Natural killer cell (primary cell): ENCODE measurements at places on chromosomes 3 and 15.

DNA sequence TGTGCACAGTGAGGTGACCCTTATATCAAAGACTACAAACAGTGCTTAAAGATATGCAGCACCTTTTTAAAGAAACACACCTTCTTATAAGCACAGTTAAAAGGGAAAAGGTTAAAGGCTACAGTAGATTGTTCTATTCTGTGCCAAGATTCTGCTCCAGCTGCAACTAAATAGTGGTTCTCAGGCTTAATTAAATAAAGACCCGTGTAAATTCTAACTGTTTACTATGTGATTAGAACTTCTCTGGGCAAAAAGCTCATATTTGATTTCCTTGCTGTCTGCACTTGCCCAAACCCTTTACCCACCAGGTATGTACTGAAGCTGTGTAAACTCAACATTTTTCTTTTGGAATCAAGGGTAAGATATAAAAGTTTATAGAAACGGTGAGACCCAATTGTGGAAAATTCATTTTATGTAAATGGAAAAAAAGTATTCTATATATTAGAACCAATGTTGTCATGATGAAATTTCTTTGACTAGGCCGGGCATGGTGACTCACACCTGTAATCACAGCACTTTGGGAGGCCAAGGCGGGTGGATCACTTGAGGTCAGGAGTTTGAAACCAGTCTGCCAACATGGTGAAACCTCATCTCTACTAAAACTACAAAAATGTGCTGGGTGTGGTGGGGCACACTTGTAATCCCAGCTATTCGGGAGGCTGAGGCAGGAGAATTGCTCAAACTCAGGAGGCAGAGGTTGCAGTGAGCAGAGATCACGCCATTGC lies 230.6 kb downstream of the MECOM start:
- H3K27ac ChIP-seq: no peak overlapping the region
- no peak for DNase-seq
- H3K4me1 ChIP-seq: no peaks in the 10 kb centered on the region
- no peaks in the 10 kb centered on the region for H3K27me3 ChIP-seq

DNA sequence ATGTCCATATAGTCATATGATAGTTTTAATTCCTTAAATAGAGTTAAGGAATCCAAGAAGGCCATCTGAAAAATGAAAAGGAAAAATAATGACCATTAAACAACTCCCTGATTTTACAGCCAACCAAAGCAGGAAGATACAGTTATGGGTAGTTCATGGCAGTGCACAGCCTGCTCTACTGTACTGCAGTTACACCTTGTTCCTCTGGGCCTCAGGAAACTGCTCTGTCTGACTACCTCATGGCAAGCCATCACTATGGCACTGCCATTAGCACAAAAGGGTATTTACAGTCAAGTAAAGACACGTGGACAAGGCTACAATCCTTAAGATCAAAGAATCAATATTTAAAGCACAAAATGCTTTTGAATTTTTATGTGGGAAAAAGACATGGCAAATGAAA lies 19.5 kb downstream of the SECISBP2L start:
- H3K36me3 ChIP-seq: peaks cover 28% of the 10 kb centered on the region
- DNase-seq: no peak
- no peaks in the 10 kb centered on the region for H3K4me1 ChIP-seq
- H3K27ac ChIP-seq: no peak overlapping the region
- no peak overlapping the region for H3K4me3 ChIP-seq
- H3K27me3 ChIP-seq: no peaks in the 10 kb centered on the region

DNA sequence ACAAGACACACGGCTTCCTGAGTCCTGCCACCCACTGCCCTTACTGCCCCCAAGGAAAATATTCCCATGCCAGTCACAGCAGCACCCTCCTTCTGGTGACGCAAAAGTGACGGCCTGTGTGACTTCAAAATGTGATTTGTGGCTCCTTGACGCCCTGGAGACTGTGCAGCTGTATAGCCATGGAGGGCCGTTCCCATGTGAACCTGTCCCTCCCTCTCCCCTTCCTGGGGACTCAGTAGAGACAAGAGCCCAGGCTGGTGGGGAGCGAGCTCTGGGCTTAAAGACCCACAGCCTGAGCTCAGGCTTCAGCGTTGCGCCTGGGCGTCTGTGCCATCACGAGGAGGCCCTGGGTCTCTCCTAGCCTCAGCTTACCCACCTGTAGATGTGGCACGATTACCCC lies 78.2 kb downstream of the TOP2B start:
- H3K27me3 ChIP-seq: no peaks in the 10 kb centered on the region
- no peak overlapping the region for H3K27ac ChIP-seq
- H3K4me1 ChIP-seq: no peaks in the 10 kb centered on the region
- DNase-seq: no peak

GRCh38 chr3:41893977-41894376 lies 67.9 kb downstream of the ULK4 start:
- H3K4me1 ChIP-seq: no peaks in the 10 kb centered on the region
- H3K27ac ChIP-seq: no peak overlapping the region
- no peaks in the 10 kb centered on the region for H3K27me3 ChIP-seq
- no peaks in the 10 kb centered on the region for H3K36me3 ChIP-seq
- DNase-seq: peak; percentile 64
- H3K4me3 ChIP-seq: no peak overlapping the region

- no peak overlapping the region for H3K27ac ChIP-seq
- no peak overlapping the region for H3K4me3 ChIP-seq
- H3K27me3 ChIP-seq: no peaks in the 10 kb centered on the region
- no peaks in the 10 kb centered on the region for H3K4me1 ChIP-seq
These were observed 598.5 kb downstream of the PDCD6IP start for GRCh38 chr3:34396956-34397355.

GRCh38 chr3:170144437-170144843 lies 37.1 kb downstream of the PHC3 start:
- DNase-seq: no peak
- H3K4me3 ChIP-seq: no peak overlapping the region
- no peaks in the 10 kb centered on the region for H3K4me1 ChIP-seq
- H3K27me3 ChIP-seq: no peaks in the 10 kb centered on the region

- H3K36me3 ChIP-seq: no peaks in the 10 kb centered on the region
- peak; percentile 65 for DNase-seq
- peaks cover 25% of the 10 kb centered on the region for H3K4me1 ChIP-seq
- no peaks in the 10 kb centered on the region for H3K27me3 ChIP-seq
These were observed 156.5 kb downstream of the PGPEP1L start for GRCh38 chr15:98850961-98851572.

DNA sequence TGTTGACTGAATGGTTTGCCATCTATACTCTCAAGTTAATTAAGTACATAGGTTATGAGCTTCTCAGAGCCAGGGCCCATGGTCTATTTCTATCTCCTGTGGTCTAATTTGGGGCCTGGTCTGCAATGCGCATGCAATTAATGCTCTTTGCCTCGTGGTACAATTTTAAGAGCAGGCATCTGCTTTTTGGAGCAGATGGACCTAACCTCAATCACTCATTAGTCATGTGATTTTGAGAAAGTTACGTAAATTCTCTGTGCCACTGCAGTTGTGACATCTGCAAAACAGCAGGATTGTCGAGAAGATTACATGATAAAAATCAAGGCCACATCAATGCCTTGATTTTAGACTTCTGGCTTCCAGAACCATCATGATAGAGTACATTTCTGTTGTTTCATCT lies 543.7 kb upstream of the ADAMTS9 start:
- no peak for DNase-seq
- H3K27me3 ChIP-seq: no peaks in the 10 kb centered on the region
- no peaks in the 10 kb centered on the region for H3K4me1 ChIP-seq

GRCh38 chr15:99556578-99556977 lies 9.2 kb upstream of the MEF2A start:
- no peak overlapping the region for H3K27ac ChIP-seq
- no peak overlapping the region for H3K4me3 ChIP-seq
- no peaks in the 10 kb centered on the region for H3K36me3 ChIP-seq
- no peak for DNase-seq

GRCh38 chr3:116200956-116201690 lies 244.2 kb downstream of the LSAMP start:
- no peaks in the 10 kb centered on the region for H3K36me3 ChIP-seq
- H3K27ac ChIP-seq: no peak overlapping the region
- no peaks in the 10 kb centered on the region for H3K27me3 ChIP-seq
- H3K4me3 ChIP-seq: no peak overlapping the region
- no peak for DNase-seq
- no peaks in the 10 kb centered on the region for H3K4me1 ChIP-seq

GRCh38 chr3:3589715-3590130 lies 209.5 kb upstream of the LRRN1 start:
- H3K4me1 ChIP-seq: no peaks in the 10 kb centered on the region
- H3K4me3 ChIP-seq: no peak overlapping the region
- DNase-seq: peak; percentile 17
- H3K36me3 ChIP-seq: no peaks in the 10 kb centered on the region
- no peaks in the 10 kb centered on the region for H3K27me3 ChIP-seq
- peak overlapping the region; percentile 27 for H3K27ac ChIP-seq

DNA sequence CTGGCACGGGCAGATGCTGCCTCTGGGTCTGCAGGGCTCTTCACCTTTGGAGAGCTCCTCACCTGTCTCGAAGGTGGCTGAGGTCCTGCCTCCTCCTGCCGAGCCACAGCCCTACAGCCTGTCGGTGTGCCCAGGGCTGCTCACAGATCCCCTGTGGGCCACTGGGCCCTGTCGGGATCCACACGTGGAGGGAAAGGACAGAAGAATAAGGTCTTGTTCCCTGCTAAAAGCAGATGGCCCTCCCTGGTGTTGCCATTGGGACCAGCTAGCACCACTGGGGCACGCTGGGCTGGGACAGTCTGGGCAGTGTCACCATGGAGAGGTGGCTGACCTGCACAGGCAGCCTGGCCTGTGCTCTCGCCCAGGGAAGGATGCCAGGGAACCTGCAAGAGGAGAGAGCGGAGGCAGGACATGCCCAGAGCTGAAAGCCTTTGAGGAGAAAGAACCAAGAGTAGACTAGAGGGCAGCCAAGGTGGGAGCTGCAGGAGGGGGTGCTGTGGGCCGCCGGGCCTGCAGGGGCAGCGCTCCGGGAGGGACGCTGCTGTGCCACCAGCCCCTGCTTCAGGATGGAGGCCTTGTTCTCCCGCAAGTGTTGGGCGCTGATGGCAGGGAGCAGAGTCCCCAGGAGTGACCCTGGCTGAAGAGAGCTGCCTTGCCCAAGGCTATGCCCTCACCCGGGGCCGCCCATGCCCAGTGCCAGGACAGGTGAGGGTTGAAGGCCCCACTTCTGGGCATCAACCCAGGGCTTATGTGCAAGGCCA lies 210.2 kb downstream of the XXYLT1 start:
- no peaks in the 10 kb centered on the region for H3K27me3 ChIP-seq
- H3K36me3 ChIP-seq: no peaks in the 10 kb centered on the region
- no peak for DNase-seq

DNA sequence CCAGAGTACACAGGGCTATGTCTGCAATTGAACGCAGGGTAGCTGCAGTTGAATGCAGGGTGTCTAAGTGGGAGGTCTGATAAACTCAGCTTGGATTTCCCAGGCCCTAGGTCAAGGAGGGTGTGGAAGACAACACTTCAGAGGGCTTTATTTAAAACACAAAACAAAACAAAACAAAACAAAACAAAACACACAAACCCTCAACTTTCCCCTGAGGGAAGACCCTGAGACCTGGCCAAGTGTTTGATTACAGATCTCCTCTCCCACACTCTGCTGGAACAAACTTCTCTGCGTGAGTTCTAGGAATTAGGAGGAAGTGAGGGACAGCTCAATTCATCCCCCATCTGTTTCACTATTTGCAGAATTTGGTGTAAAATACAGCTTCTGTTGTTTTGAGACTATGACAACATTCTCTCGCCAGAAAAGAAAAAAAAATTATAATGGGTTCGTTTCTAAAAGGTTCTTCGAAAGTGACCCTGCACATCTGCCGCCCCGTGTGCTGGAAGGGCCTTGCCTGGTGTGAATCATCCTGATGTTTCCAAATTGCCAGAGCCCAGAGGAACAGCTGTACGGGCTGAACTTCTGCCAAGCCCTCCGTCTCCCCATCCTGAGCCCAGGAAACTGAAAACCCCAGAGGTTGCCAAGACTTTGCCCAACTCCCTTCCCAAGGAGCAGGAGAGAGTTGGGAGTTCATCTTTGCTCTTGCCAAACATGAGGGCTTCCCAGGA lies 73.3 kb upstream of the RAD18 start:
- DNase-seq: no peak
- no peak overlapping the region for H3K4me3 ChIP-seq
- no peak overlapping the region for H3K27ac ChIP-seq
- no peaks in the 10 kb centered on the region for H3K36me3 ChIP-seq
- H3K27me3 ChIP-seq: no peaks in the 10 kb centered on the region

DNA sequence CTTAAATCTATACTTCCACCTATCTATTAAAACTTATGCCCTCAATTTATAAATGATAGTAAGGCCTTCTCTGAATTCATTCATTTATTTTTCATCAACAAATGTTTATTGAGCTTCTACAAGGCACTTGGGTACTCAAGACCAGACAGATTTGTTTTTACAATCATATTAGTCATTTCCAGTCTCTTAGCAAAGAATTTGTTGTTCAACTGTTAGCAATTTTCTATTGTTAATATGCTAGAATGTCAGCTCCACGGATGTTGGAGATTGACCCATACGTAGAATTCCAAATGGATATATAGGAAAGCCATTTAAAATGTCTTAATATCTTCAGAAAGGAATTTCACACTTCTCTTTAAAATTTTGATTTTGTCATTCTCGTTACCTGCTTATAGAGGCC lies 36.7 kb downstream of the ZBTB38 start:
- no peak overlapping the region for H3K4me3 ChIP-seq
- no peak overlapping the region for H3K27ac ChIP-seq
- H3K27me3 ChIP-seq: no peaks in the 10 kb centered on the region
- H3K36me3 ChIP-seq: peaks cover 25% of the 10 kb centered on the region
- no peak for DNase-seq
- peaks cover 31% of the 10 kb centered on the region for H3K4me1 ChIP-seq

GRCh38 chr3:178584722-178585380 lies 48.6 kb downstream of the KCNMB2 start:
- no peak for DNase-seq
- H3K4me3 ChIP-seq: no peak overlapping the region
- H3K36me3 ChIP-seq: no peaks in the 10 kb centered on the region
- H3K4me1 ChIP-seq: no peaks in the 10 kb centered on the region
- no peak overlapping the region for H3K27ac ChIP-seq
- H3K27me3 ChIP-seq: no peaks in the 10 kb centered on the region

DNA sequence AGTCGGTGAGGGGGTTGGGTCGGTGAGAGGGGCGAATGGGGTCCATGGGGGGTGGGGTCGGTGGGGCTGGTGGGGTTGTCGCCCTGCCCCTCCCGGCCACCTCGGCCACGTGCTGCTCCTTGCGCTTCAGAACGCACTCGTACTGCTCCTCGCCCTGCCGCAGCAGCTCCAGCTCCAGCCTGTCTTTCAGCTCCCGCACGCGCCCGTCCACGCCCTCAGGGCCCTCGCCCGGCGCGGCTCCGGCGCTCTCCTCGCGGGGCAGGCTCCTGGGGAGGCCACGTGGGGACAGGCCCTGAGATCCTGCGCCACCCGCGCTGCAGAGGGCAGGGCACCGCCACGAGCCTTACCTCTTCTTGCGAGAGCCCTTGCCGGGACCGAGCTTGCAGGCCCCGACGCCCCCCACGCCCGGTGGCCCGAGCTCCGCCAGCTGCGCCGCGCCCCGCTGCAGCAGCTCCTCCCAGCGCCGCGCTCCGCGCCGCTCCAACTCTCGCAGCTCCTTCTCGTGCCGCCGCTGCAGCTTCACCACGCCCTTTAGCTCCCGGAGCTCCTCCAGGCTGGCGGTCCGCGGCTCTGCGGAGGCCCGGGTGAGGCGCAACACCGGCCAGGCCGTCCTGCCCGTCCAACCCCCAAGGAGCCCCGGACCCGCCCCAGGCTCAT lies 8.2 kb upstream of the ANKRD63 start:
- no peaks in the 10 kb centered on the region for H3K4me1 ChIP-seq
- H3K27me3 ChIP-seq: no peaks in the 10 kb centered on the region
- DNase-seq: no peak
- no peak overlapping the region for H3K4me3 ChIP-seq
- H3K27ac ChIP-seq: no peak overlapping the region
